ENCODE measurements at places on chromosomes 6 and 20.

DNA sequence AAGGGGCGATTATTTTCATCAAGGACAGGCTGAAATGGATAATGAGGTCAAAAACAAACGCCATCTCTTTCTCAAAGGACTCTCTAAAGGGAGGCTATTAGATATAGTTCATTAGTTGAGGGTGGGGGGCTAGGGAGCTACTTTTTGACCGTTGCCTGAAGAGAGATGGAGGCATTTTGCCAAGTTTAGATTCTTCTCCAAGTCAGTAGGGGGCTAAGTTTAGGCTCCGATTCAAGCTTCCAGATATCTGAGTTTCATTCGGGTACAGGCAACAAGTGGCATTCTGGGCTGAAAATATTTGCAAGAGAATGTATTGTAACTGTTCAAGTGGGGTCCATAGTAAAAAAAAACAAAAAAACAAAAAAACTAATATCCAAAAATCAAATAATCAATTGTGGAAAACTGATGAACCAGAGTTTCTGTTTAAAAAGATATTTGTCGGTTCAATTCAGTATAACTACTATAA is 43.4 kb upstream of the PIM1 start:
- no peak for DNase-seq

DNA sequence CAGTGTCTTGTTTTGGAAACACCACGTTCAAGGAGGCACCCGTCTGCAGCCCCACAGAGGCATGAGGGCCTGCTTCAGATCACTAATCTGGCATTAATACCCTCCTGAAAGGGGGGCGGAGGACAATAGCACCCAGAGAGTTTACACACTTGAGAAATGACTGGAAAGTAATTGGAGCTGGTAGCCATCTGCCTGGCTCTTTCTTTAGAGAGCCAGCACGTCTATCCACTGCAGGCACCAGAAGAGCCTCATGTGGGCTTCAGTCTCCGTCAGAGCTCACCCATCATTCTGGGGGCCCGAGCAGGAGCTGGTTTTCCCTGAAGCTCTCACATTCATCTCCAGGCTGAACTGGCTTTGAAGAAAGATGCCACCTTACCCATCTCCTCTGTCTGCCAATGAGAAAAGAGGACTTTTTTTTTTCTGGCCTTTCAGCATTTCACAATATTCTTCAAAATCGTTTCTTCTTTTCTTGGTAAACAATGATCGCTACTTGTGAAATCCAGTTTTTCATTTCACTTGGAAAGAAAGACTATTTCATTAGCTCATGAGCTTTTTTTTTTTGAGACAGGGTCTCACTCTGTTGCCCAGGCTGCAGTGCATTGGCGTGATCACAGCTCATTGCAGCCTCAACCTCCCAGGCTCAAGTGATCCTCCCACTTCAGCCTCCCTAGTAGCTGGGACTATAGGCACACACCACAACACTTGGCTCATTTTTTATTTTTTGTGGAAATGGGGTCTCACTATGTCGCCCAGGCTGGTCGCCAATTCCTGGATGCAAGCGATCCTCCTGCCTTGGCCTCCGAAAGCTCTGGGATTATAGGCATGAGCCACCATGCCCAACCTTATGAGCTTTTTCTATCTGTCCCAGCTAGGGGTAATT is 124.7 kb upstream of the ZNF217 start:
- no peak for DNase-seq

DNA sequence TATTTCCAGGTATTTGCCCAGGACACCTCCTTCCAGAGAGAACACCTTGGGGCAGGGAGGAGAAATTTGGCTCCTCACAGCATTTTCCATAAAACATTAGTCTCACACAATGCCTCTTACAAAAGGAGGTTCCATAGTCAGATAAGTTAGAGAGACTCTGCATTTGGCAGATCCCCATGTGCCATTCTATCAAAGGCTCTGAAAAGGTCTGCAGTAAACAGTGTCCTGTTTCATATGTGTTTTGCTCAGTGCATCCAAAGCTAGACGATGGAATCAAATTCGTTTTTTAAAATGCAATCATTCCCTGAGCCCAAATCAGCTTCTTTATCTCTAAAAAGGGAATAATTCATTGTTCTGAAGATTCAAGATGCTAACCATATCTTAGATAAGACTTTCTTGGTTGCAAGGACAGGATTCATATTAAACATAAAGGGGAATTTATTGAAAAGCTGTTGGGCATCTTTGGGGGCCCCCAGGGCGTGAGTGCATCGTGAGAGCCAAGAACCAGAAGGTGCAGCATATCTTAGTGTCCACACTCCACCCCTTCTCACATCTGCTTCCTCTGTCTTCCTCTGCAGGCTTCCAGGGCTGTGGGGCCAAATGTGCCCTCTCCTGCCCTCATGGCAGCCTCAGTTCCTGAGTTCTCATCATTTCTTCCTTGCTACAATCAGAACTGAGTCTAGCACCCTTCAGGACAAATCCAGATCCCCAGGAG is 41.4 kb upstream of the MLN start:
- DNase-seq, result no peak

- DNase-seq, result peak; percentile 24
Observed at GRCh38 chr6:169933251-169933821, 181.9 kb downstream of the ERMARD start.

DNA sequence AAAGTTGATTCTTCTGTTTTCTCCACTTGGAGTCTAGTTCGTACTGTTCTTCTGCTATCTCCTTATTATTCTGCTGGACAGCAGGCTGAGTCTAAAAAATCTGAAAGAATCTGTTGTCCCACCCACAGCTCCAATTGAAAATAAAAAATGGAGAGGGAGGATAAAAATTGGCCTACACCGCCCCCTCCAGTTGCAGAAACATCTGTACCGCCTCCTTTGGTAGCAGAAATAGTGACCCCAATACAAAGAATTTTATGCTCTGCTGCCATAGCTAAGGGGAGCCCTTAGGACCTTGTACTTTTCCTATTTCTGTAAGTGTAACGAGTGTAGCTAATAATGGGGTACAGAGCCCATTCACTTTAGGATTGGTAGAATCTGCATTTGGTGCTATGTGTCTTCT is 4.9 kb upstream of the FKBP1A start:
- DNase-seq, result no peak

DNA sequence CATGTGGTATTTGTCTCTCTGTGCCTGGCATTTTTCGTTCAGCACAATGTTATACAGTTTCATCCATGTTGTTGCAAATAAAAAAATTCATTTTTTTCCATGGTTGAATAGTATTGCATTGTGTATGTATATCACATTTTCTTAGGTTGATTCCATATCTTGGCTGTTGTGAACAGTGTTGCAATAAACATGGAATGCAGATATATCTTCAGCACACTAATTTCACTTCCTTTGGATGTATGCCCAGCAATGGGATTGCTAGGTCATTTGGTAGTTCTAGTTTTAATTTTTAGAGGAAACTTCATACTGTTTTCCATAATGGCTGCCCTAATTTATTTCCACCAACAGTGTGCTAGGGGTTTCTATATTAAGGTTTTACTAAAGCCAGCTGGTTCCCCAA is 52.6 kb downstream of the GFRAL start:
- no peak for DNase-seq

DNA sequence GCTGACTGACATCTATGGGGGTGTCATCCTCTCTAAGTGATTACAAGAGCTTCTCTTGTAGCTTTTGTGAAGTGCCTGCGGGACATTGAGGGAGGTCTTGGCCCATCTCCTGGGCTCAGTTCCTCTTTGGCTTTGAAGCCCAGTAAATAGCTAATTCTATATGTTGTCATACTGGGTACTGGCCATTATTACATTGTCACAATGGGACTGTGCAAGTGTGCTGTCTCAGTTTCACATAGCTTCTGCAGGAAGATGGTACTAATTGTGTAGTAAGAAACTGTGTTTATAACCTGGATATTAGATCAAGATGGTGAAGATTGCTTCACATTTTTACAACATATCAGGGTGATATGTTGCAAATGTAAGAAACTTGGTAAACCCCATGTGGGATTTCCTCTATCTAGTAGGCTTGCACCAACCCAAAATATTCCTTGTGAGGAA is 19.9 kb downstream of the SPINT3 start:
- DNase-seq, result no peak

- DNase-seq, result no peak
Observed at GRCh38 chr6:73508776-73509175, 12.1 kb downstream of the EEF1A1 start.

DNA sequence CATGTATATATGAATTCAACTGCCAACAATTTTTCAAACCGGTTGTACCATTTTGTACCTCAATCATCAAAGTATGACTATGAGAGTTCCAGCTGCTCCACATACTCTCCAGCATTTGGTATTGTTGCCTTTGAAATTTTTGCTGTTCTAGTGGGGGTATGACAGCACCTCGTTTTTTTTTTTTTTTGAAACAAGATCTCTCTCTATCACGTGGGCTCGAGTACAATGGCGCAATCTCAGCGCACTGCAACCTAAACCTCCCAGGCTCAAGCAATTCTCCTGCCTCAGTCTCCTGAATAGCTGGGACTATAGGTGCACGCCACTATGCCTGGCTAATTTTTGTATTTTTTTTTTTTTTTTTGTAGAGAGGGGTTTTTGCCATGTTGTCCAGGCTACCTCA is 144.7 kb upstream of the JARID2 start:
- DNase-seq, result no peak

DNA sequence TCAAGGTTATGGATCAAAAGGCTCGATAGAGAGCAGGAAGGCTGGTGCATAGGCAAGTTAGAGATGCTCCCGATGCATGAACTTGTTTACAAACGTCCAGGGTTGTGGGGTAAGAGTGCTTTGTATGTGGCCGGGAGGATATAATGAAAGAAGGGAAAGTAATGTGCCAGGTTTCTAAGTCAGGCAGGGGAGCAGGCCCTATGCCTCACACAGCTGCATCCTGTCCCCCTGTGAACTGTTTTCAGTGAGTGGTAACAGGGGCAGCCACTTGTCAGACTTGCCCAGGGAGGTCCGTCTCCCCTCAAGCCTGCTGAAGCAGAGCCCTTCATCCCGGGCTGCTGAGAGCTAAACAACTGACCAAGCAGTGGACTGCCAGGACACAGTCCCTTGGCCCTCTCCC is 19.4 kb downstream of the KCNK5 start:
- DNase-seq, result no peak

- DNase-seq, result no peak
Observed at GRCh38 chr6:4776493-4777393, 539 bp downstream of the CDYL start.

DNA sequence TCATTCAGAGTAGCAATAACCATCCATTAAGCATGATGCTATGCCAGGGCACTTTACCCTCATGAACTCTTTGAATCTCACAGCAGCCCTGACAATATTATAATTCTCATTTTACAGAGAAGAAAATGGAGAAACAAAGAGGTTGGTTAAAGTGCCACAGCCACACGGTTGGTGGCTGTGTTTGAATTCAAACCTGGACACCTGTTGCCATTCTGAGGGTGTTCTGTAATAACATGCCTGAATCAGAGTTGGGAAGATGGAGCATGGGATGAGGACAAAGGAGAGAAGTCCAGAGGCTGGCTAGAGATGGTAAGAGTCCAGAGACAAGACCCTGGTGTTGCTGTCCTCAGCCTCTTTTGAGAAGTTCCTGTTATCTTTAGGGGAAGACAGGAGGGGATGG is 127.7 kb downstream of the DHX35 start:
- no peak for DNase-seq

- DNase-seq, result no peak
Observed at GRCh38 chr6:811831-812230, 118.9 kb upstream of the EXOC2 start.

- no peak for DNase-seq
Observed at GRCh38 chr6:33372526-33373123, 19.0 kb upstream of the KIFC1 start.

DNA sequence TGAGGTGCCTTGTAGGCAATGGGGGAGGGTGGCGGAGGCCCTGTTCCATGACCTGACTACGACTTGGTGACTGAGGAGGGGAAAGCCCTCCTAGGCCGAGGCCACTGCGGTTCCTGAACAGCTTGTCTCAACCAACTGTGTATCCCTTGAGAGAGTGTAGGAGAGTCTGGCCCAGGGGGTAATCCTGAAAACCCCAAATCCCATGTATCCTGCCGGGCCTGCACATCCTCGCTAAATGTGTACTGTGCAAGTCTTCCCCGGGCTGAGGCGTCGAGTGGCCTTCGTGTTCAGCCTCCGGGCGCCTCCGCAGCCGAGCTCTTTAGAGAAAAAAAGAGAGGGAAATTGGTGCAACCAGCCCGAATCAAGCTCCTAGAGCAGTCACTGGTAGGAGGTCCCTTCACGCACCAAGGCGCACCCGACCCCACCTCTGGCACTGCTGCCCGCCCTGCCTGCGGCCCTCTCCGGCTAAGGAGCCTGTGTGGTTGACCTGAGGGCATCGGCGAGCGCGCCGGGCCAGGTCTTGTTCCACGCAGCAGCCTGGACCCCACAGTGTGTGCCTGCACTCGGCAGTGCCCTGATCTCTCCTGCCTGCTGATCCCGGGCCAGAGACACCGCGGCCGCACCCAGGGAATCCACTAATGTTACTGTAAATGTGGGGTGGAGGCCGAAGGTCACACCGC is 7.3 kb downstream of the SIM1 start:
- no peak for DNase-seq

DNA sequence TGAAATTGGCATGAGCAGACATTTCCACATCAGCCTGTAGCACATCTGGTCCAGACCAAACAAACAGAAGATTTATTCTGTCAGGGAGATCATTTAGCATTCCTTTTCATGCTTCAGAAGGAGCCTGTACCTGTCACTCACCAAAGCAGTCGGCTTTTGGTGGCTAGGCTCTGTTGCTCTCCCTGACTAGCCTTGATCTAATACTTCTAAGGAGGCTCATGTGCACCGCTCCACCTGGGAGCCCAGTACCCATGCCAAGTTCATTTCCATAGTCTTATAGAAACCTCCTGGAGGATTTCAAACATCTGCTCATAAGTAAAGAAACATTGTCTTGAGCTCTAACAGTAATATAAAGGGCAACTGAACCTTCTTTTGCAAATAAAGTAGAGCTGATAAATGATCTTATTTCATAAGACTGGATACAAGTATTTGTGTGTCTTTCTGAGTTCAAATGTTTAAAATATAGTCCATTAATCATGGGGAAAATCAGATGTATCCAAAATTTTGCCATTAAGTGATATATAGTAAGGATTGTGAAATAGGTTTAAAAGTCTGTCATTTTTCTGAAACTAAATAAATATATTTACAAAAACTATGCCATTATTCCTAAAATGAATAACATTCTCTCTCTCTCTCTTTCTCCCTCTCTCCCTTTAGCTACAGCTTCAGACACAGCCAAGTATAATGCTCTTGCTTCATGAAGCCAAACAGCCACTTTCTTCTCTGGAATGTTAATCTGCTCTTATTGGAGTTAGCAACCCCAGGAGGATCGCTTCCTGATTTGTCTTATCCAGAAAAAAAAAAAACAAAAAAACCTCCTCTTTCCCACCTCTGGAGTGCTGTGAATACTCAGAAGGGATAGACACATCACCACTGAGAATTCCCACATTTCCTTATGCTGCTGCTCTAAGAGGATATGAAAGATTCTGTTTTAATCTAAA is 192.7 kb upstream of the TFAP2D start:
- no peak for DNase-seq
